NCI-H146 (cell line): ENCODE measurements at places on chromosomes 3 and 15.

DNA sequence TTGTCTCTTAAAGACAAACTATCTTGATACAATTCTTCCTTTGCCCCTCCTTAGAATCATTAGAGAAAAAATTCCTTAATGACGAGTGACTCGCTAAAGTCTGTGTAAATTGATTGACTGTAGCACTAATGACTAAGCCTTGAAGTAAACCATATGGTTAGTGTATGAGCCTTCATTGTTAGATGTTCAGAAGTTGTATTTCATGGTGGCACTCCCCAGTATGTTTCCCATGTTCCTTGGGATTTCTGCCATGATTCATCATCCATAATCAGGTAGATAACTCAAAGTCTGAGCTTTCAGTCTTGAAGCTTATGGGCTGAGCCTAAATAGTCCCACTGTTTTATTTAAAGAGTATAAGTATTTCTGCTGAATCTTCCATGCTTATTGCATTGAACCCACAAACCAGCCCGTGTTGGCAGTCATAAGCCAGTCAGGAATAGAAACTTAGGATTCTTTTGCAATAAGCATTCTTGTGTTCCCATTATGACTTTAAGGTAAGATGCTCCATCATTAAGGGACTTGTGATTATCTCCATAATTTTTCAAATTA is 371.2 kb upstream of the RARB start:
- no peak for DNase-seq

- no peak for DNase-seq
These were observed 2.9 kb downstream of the TPM1 start for GRCh38 chr15:63045465-63045840.

GRCh38 chr3:23395115-23395514 is 192.0 kb downstream of the UBE2E2 start:
- no peak for DNase-seq

DNA sequence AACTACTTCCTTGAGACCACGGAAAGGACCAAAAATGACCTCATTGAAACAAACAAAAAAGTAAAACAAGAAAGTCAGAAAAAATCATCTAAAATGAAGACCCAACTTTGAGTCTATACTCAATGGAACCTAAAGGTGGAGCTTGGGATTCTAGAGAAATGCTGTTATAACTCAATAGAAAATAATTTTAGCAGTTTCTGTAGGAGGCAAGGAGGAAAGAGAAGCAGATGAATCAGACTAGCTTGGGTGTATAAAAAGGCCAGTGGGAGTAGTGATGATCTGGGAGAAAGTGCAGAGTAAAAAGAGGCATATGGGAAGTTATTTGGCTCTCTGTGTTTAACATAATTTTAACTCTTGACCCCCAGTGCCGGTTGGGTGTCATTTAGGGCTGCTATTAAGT is 94.4 kb downstream of the TMCO5A start:
- DNase-seq: no peak

DNA sequence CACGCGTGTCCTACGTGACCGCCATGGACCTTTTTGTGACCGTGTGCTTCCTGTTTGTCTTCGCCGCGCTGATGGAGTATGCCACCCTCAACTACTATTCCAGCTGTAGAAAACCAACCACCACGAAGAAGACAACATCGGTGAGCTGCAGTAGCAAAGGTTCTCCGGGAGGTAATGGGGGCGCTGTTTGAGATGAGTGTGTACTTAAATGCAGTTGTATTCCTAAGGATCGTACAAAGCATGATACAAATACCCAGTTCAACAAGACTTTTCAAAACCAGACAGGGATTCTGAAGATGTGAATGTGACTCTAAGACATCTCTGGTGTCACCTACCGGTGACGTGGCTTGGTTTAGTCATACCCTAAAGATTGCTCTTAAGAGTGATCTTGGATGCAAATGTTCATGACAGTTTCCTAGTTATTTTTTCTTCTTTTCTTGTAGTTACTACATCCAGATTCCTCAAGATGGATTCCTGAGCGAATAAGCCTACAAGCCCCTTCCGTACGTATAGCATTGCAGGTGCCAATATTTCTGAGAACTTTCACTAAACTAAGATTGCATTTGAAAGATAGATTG is 556.6 kb downstream of the GABRG3 start:
- no peak for DNase-seq

DNA sequence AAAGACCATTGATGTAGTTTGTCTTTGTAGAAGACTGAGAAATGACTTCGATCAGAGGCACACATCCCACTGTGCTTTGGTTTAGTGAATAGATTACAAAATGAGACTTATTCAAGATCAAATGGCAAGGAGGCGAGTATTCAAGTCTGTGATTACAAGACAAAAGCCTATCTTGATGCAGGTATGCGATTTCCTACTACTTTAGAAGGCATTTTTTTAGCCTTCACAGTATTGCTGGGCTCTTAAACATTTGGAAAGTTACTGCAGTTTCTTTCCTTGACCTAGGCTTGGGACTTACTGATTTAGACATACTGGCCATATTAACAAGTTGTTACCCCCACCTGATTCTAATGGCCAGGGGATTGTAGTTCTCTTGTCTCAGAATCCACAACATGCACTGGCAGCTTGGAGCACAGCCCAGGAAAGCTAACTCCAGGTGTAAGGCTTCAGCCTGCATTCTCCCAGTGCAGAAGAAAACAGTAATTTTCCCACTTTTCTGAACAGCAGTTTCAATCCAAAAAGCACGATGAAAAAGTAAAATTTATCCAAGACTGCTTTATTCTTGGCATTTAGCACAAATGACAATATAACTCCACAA is 311.6 kb downstream of the EPHA6 start:
- no peak for DNase-seq
